Stimulated activated CD8-positive, alpha-beta memory T cell treated with anti-CD3 and anti-CD28 coated beads, Interleukin-7, amount 100 ng/mL, for 24 hours (primary cell): ENCODE measurements at places on chromosomes 5 and 9.

GRCh38 chr9:92964607-92965060 lies 17.3 kb downstream of the FGD3 start:
- DNase-seq = no peak

GRCh38 chr5:37308793-37309192 lies 59.6 kb upstream of the CPLANE1 start:
- no peak for DNase-seq

- no peak for DNase-seq
Observed at GRCh38 chr5:6734781-6735180, 21.5 kb downstream of the TENT4A start.

DNA sequence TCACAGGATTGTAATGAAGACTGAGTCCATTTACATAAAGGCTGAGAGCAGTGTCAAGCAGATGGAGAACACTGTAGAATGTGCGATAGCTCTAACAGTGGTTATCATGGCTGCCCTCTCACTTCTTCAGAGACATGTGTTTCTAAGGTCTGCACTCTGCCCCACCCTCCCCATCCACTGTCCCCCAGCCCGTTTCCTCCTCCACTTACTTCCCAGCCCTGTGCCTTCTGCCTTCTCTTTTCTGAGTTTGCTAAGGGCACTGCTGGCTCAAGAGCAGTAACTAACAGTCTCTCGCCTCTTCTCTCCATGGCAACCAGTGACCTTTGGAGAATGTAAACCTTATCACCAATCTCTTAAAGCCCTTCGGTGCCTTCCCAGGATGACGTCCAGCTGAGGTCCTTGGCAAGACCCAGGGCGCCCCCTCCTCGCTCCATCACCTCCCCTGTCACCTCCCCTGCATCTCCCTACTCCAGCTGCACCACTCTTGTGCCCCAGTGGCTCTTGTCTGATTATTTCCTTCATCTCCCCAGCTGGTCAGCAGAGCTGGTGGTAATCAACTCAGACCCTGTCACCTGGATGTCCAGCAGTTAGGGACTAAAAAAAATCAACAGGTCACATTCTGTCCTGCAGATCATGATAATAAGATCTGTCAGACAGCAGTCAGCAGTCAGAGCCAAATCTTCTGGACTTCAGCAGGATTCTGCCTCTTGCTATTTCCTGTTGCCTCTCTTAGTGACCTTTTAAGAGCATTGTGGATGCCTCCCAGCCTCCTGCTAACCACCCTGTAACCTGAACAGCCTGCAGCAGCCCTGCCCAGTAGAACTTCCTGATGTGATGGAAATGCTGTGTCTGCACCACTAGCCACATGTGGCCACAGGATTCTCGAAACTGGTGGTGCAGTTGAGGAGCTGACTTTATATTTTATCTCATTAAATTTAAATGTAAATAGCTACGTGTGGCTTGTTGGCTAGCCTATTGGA lies 9.0 kb downstream of the FXN start:
- DNase-seq = no peak

DNA sequence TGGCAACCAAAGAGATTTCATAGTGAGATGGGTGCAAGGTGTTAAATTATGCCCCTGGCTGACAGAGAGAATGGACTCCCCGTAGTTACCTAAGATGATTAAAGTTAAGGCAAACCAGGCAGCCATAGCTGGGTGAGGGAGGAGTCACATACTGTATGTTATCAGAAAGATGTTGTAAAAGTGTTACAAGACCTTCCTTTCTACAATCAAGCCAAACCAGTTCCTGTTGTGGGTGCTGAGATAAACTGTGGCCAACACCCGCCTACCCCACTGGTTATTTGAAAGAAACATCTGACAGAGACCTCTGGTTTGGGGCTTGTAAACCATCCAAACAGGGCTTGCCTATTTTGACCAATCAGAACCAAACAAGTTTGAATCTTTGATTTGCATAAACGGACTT lies 684.7 kb upstream of the NUDT12 start:
- no peak for DNase-seq

GRCh38 chr9:134709512-134710270 lies 68.1 kb downstream of the COL5A1 start:
- DNase-seq = no peak

- DNase-seq = no peak
Observed at GRCh38 chr5:37859805-37860204, 20.0 kb upstream of the GDNF start.

DNA sequence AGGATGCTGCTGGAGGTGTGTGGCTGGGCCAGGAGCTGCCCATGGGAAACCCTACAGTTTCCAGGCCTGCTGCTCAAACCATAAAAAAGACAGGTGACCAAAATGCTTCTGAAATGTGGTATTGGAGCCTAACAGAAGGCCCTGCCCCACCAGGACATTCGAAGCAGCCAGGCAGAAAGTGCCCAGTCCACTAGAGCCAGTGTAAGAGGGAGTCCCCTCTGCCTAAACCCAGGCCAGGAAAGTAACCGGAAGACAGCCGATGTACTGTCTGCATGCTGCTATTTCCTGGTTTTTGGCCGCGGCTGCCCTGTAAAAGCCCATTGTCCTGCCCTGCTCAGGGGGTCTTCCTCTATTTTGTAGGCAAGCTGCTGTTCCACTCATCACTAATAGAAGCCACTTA lies 150.7 kb upstream of the IRX2 start:
- DNase-seq = no peak

GRCh38 chr9:112535811-112536210 lies 49.2 kb downstream of the KIAA1958 start:
- DNase-seq = no peak

- no peak for DNase-seq
Observed at GRCh38 chr5:113678924-113679575, 165.6 kb downstream of the YTHDC2 start.
